ENCODE measurements at places on chromosomes 3 and 15.

DNA sequence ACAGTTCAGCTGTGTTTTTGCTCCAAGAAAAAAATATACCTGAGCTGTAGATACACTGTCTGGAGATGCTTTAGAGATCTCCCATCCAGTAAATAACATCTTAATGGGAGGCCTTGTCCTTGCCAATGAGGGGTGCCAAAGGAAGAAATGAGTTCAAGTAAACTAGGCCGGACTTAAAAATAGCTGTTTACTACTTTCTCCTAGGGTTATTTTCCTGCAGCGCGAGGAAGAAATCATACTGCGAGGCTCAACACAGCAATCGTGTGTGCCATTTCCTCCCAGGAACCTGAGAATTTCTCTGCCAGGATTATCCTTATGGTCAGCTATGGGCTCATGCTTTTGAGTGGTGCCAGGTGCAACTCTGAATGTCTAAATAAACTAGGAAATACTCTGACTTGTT is 71.9 kb downstream of the CMTM8 start:
- H3K27ac ChIP-seq = no peak overlapping the region
- no peak overlapping the region for H3K4me3 ChIP-seq
- no peaks in the 10 kb centered on the region for H3K36me3 ChIP-seq
- H3K27me3 ChIP-seq = no peaks in the 10 kb centered on the region
- DNase-seq = no peak
- H3K4me1 ChIP-seq = no peaks in the 10 kb centered on the region

DNA sequence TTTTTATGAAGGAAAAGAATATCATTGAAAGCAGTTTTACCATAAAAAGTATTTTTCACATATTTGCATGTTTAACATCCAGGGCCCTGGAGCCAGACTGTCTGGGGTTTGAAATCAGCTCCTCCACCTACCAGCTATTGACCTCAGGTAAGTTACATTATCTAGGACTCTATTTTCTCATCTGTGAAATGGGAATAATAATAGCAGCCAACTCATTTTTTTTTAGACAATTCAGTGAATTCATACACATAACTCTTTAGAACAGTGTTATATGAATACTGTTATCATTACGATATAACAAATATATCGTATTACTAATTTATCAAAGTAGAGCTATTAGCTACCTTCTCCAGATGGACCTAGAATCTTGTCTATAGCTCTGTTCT is 21.3 kb downstream of the MDFIC2 start:
- H3K4me3 ChIP-seq = no peak overlapping the region
- H3K4me1 ChIP-seq = no peaks in the 10 kb centered on the region
- no peaks in the 10 kb centered on the region for H3K27me3 ChIP-seq
- H3K27ac ChIP-seq = no peak overlapping the region
- no peak for DNase-seq

GRCh38 chr3:143480344-143480743 is 360.8 kb downstream of the CHST2 start:
- no peak overlapping the region for H3K27ac ChIP-seq
- no peaks in the 10 kb centered on the region for H3K36me3 ChIP-seq
- DNase-seq = no peak
- no peaks in the 10 kb centered on the region for H3K4me1 ChIP-seq
- H3K27me3 ChIP-seq = no peaks in the 10 kb centered on the region
- no peak overlapping the region for H3K4me3 ChIP-seq

GRCh38 chr3:8506571-8507061 is 5.0 kb downstream of the LMCD1 start:
- H3K36me3 ChIP-seq = peaks cover 86% of the 10 kb centered on the region
- peak overlapping the region; percentile 81 for H3K27ac ChIP-seq
- peaks cover 11% of the 10 kb centered on the region for H3K4me1 ChIP-seq
- H3K4me3 ChIP-seq = peak overlapping the region; percentile 77
- DNase-seq = no peak
- no peaks in the 10 kb centered on the region for H3K27me3 ChIP-seq

- H3K36me3 ChIP-seq = no peaks in the 10 kb centered on the region
- DNase-seq = no peak
These were observed 29.0 kb downstream of the AQP9 start for GRCh38 chr15:58167095-58167691.

GRCh38 chr3:184082465-184082864 is 14.4 kb upstream of the HTR3E start:
- H3K4me3 ChIP-seq = no peak overlapping the region
- no peak for DNase-seq
- no peaks in the 10 kb centered on the region for H3K4me1 ChIP-seq
- H3K27me3 ChIP-seq = no peaks in the 10 kb centered on the region
- no peaks in the 10 kb centered on the region for H3K36me3 ChIP-seq
- H3K27ac ChIP-seq = no peak overlapping the region

GRCh38 chr3:184359610-184360009 is 1.8 kb downstream of the CLCN2 start:
- H3K36me3 ChIP-seq = peaks cover 4% of the 10 kb centered on the region
- no peak overlapping the region for H3K27ac ChIP-seq
- H3K4me3 ChIP-seq = no peak overlapping the region
- peaks cover 5% of the 10 kb centered on the region for H3K4me1 ChIP-seq
- DNase-seq = no peak
